ENCODE measurements at places on chromosomes 5 and 9. TPM values are rescaled to one million over a fixed set of nuclear protein-coding genes. Genes with fewer than 3 reads are reported as not detected.

The HSPA9 gene
- total RNA-seq: 153 TPM

The YIPF5 gene
- 31.2 TPM for total RNA-seq

The EGFLAM gene
- 16.9 TPM for total RNA-seq

GRCh38 chr5:89613222-89613956 lies 730.4 kb upstream of the MEF2C start:
- no peaks in the 10 kb centered on the region for H3K27me3 ChIP-seq
- H3K4me3 ChIP-seq: no peak overlapping the region
- H3K4me1 ChIP-seq: no peaks in the 10 kb centered on the region
- DNase-seq: no peak
- no peaks in the 10 kb centered on the region for H3K36me3 ChIP-seq

GRCh38 chr5:158392753-158393152 lies 533.8 kb upstream of the CLINT1 start:
- DNase-seq: no peak
- H3K27me3 ChIP-seq: no peaks in the 10 kb centered on the region
- no peak overlapping the region for H3K4me3 ChIP-seq
- no peak overlapping the region for H3K27ac ChIP-seq
- no peaks in the 10 kb centered on the region for H3K4me1 ChIP-seq

DNA sequence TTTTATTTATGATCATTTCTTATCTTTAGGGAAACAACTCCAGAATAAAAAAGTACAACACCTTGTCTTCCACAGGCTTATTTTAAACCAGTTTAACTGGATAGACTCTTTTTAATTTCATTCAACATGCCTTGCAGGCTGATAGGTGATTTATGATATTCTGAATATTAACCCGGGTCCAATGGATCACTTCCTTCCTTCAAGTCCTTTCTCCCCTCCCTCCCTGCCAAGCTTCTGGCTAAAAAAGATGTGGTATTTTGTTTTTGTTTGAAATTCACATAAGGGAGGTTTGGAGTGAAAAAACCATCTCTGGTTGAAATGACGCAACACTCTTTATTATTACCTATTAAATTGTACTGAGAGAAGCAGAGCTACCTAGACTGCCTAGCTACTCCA lies 265.3 kb downstream of the MLLT3 start:
- no peak for DNase-seq
- H3K27ac ChIP-seq: no peak overlapping the region
- no peaks in the 10 kb centered on the region for H3K27me3 ChIP-seq

DNA sequence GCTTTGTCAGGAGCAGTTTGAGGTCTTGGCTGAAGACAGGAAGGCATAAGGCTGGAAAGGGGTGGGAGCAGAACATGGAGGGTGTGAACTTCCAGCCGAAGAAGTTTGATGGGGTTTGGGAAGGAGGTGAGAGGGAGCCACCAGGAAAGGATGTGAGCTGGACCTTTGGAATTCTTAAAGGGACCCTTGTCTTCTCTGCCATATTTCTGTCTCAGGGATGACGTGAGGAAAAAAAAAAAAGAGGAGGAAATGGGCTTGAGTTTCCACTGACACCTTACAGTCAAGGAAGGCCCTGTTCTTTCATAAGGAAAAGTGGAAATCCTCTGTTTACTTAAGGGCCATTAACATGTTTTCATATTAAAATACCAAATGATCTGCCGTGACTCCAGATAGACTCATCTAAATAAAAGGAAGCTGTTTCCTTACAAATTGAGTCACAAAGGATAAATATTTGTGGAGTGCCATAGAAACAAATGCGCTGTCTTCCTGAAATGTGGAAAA lies 132.1 kb downstream of the PALM2AKAP2 start:
- H3K36me3 ChIP-seq: no peaks in the 10 kb centered on the region
- peaks cover 5% of the 10 kb centered on the region for H3K4me1 ChIP-seq
- no peak overlapping the region for H3K27ac ChIP-seq
- no peak for DNase-seq
- no peaks in the 10 kb centered on the region for H3K27me3 ChIP-seq

DNA sequence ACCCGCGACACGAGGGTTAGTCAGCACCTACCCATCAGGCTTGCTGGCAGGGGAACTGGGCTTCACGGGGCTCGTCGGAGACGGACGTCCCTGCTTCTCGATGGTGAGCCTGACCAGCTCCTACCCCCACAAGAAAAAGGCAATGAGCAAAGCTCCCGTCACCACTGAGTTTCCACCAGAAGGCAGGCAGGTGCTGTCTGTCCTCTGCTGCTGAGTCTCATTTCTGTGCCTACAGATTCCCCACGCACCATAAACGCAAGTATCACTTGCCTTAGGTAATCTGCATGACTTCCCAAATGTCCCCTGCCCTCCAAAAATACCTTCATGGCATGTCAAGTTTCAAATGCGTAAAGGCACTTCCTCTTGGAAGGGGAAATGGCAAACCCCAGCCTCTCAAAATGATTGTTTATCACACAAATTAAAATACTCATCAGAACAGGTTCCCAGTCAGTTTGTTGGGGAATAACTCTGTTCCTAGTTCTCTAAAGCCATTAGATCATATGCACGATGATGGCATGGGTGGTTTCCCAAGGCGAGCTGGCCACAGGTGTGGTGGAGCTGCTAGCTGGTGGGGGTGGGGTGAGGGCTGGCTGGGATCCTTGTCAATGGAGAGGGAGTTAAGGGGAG lies 85.0 kb downstream of the PRRT1B start:
- no peaks in the 10 kb centered on the region for H3K4me1 ChIP-seq
- no peak overlapping the region for H3K27ac ChIP-seq
- no peaks in the 10 kb centered on the region for H3K27me3 ChIP-seq
- H3K4me3 ChIP-seq: no peak overlapping the region

GRCh38 chr5:176676361-176676824 lies 29.1 kb downstream of the TSPAN17 start:
- no peak overlapping the region for H3K4me3 ChIP-seq
- no peak for DNase-seq
- no peaks in the 10 kb centered on the region for H3K27me3 ChIP-seq
- no peaks in the 10 kb centered on the region for H3K36me3 ChIP-seq

DNA sequence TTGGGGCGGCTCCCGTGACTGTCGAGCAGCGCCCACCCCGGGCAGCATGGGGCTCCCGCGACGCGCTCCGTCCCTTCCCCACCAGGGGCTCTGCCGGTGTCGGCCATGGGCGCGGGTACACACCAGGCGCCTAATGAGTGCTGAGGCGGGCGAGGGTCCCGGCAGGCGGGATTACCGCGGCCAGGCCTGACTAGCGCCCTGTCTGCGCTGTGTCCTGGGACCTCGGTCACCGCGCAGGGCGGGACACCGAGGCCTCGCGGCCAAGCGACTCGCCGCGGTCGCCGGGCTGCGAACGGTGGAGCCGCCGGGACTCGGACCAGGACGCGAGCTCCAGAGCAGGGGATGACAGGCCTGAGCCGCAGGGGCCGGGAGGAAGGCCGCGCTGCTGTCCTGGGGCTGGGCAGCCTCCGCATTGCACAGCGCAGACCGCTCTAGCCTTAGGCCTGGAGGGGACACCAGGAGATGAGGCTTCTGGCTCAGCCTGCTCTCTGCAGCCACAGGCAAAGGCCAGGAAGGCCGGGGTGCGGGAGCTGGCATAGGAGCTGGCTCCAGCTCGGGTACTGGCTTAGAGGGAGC lies 14.1 kb downstream of the LCN10 start:
- H3K4me1 ChIP-seq: peaks cover 15% of the 10 kb centered on the region
- no peaks in the 10 kb centered on the region for H3K27me3 ChIP-seq
- H3K4me3 ChIP-seq: peak overlapping the region; percentile 68
- H3K27ac ChIP-seq: no peak overlapping the region
- H3K36me3 ChIP-seq: no peaks in the 10 kb centered on the region
- no peak for DNase-seq

DNA sequence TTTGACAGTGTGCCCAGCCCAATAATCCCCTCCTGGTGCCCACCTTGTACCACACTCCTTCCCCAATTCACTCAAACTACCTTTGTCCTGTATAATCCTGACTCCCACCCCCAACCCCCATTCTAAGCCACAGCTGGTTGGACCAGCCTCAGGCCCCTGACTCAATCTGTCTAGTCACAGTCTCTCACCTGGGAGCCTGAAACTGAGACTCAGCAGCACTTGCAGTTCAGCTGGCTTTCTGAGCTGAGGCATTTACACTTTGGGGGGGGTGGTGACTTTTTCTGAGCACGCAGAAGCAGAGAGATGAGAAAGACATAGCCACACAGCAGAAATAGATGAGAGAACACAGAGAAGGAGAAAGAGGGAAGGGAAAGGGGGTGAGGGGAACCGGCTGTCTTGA lies 247.3 kb downstream of the MAN2A1 start:
- H3K27me3 ChIP-seq: no peaks in the 10 kb centered on the region
- no peaks in the 10 kb centered on the region for H3K36me3 ChIP-seq
- H3K4me1 ChIP-seq: no peaks in the 10 kb centered on the region
- H3K27ac ChIP-seq: no peak overlapping the region
- H3K4me3 ChIP-seq: no peak overlapping the region
- DNase-seq: no peak

DNA sequence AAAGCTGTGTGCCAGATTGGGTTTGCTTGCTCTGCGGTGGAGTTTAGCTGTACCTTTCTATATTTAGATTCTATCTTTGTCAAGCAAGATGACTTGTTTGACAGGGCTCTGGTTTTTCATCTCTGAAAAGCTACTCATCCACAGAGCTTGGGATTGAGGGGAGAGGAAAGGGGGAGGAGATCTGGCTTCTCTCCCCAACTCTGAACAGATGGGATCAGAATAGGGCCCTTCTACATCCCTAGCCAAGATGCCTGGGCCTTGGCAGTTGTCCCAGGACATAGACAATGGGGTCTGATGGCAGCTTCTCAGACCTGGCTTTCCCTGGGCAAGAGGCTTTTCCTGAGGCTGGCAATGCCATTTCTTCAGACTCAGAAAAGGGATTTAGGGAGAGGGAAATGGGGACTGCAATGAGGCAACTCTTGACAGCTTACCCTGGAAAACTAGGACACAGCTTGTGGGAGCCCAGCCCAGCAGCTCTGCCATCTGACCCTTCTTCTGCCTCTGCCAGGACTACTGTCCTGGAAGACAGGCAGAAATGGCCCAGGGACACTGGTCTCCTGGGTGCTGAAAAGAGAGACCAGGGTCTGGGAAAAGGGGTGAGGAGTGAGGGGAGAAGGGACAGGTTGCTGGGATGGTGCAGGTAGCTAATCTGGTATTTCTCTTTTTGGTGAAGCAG lies 50.2 kb upstream of the ASTN2 start:
- H3K4me3 ChIP-seq: no peak overlapping the region
- H3K4me1 ChIP-seq: no peaks in the 10 kb centered on the region
- no peak for DNase-seq
- no peak overlapping the region for H3K27ac ChIP-seq

DNA sequence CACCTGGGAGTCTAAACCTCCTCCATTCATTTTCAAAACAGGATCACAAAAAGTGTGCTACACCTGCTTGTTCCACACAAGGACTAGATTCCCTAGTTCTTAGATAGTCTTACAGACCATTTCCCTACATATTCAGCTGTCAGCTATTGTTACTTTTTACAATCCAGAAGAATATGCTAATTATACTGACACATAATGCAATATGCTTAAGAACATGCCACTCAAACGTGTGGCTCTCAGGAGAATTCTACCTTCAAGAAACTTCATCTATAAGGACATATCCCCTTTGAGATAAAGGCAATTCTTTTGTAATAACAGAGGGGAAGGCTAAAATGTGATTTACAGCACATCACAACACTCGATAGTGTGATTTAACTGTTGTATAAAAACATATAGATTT lies 456.1 kb upstream of the ARRDC3 start:
- no peaks in the 10 kb centered on the region for H3K36me3 ChIP-seq
- no peak for DNase-seq
- H3K27ac ChIP-seq: no peak overlapping the region
- H3K4me3 ChIP-seq: no peak overlapping the region

DNA sequence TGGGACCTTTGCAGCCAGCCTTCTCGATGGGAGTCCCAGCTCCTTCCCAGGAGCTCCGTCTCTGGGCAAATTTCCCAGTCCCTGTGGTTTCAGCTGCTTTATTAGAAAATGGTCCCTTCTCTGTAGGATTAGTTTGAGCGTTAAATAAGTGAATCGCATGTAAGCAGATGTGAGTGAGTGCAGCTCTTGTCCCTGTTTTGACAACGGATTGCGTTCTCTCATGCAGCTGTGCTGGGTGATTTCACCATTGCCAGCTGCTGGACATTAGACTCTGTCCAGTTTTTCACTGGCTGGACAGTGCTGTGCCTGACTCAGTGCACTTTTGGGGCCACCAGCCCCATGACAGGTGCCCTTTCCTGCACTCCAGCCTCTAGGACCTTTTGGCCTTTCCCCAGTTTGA lies 11.6 kb upstream of the CEL start:
- peaks cover 2% of the 10 kb centered on the region for H3K4me1 ChIP-seq
- H3K27me3 ChIP-seq: no peaks in the 10 kb centered on the region
- DNase-seq: no peak
- H3K36me3 ChIP-seq: no peaks in the 10 kb centered on the region

Data from ovary (tissue), 10 donors.